NCI-H146 (cell line): ENCODE measurements at places on chromosomes 4 and X.

DNA sequence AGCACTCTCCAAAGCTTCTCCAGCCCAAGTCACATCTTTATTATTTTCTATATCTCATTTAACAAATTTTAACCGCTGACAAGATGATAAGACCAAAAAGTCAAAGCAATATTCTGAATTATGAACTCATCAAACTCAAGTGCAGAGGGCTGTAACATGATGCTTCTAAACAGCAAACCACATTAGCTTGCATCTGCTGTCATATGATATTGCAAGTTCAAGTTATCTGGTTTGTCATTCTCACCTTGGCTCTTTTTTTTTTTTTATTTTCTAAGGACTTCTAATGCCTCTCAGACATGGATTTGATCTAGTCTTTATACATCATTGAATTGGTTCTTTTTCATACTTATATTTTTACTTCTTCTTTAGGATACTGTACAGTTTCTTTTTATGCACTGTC is 93.4 kb downstream of the SLC10A7 start:
- DNase-seq: no peak

GRCh38 chr4:172762895-172763294 is 405.7 kb upstream of the GALNT7 start:
- DNase-seq: no peak

GRCh38 chr4:156377036-156377710 is 423.5 kb upstream of the CTSO start:
- DNase-seq: no peak

DNA sequence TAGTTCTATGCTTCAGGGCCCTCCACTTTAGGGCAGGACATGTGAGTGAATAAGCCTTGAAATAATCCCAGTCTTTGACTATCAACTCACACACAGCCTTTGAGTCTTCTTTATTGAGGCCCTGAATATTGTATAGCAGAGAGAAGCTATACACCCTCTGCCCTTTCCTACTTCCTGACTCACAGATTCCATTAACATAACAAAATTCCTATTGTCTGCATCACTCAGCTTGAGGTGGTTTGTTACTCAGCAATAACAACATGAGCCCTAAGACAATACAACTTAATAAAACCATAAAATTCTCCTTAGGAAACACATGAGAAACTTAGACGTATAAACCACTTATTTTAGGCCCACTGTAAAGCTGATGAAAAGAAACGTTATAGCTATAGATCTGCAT is 680.3 kb upstream of the DIAPH2 start:
- DNase-seq: no peak

GRCh38 chr4:18050448-18050847 is 28.9 kb upstream of the LCORL start:
- no peak for DNase-seq

DNA sequence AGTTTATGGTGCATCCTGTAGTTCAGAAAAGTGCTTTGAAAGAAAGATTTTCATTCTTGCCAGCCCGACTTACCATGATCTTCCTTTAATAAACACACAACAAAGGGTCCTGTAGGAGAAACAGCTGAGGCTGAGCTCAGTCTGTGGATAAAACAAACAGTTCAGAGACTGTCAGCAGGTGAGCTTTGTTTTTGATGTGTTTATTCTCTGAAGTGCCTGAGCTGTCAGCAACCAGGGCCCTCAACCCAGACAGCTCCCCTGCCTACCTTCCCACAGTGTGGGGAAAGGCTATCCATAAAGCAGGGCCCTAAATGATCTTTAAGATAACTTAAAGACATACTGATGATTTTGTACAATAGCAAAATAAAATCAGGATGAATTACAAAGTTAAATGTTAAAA is 459.2 kb upstream of the GALNT7 start:
- peak; percentile 83 for DNase-seq

DNA sequence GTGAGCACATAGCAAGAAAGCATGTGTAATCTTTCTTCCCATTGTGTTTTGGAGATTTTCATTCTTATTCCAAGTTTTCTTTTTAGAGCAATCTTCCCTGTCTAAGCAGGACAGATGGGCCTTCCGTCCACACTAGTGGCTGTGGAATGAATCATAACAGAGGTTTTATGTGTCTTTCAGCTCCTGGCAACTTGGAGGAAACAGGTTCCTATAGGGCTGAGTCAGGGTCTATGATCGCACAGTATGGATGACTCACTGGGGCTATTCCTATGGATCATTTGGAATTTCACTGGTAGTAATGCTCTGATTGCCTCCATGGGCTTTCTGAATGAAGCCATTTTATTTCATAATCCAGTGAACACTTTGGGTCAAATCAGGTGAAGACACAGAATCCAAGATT is 51.8 kb upstream of the CBLL2 start:
- no peak for DNase-seq
